ENCODE measurements at places on chromosomes 12 and 14.

- DNase-seq, result no peak
These were observed 104.0 kb downstream of the GPR135 start for GRCh38 chr14:59360923-59361794.

DNA sequence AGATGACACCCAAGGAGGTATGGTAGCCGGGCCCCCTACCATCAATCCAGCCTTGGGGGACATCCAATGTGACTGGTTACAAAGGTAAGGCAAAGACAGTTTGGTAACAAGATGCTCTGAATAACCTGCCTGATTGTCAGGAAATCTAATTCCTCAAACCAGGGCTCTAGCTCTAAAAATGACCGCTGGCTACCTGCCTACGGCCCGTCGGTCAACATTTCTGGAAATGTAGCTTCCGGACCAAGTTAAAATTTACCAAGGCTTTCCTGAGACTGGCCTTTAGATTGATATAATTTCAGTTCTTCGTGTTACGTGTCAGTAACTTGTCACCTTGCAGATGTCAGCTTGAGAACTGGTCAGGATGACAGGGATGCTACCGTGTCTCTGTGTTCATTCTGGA lies 34.2 kb upstream of the FOXN3 start:
- DNase-seq, result no peak

DNA sequence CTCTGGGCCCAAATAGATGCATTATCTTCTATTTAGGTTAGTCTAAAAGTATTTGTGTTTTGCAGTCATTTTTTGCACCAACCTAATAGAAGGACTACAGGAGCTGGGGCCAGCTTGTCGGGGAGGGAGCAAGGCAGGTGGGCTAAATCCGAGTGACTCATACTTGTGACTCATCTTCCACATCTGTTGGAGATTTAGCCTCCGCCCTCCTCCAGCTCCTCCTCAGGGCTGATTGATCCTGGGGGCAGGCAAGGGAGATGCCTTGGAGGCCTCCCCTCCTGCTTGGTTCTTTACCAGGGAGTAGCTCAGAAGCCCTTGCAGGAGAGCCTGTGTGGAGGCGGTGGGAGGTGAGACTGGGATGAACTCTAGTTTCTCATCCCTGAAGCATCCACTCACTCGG lies 27.9 kb downstream of the RHOF start:
- DNase-seq, result no peak

DNA sequence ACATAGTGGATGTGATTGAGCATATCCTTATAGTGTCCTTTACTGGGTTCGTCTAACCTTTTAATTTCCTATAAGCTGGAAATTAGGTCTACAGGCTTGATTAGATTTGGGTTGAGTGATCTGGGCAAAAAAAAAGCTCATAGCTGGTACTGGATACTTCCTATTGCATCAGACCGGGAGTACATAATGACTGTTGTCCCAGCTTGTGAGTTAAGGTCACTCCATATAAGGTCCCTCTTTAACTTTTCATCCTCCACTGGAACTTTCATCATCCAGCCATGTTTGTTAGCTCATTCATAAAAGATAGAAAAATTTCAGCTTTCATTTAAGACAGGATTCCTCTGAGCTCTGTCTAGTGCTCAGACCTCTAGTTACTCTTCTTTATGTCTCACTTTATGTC lies 80.8 kb downstream of the C14orf132 start:
- DNase-seq, result no peak

GRCh38 chr12:132439333-132439904 lies 50.5 kb upstream of the FBRSL1 start:
- no peak for DNase-seq

DNA sequence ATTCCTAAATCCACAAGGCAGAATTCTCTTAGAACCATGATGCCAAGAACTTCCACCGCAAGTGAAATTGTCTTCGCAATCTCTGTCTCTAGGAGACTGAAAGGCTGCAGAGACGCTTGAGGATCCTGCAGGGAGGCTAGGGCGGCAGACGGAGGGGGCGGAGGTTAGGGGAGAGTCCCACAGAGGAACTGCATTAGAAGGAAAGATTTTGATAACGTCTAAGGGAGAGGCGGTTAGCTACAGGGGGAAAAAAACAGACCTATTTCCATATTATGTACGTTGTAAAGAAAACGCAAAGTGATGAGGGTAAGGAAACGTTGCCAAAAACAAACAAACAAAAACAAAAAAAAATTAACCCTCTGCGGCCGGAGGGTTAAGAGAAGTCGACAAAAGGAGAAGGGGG lies 595 bp downstream of the KLHL28 start:
- peak; percentile 88 for DNase-seq

Measured in posterior vena cava (tissue), 2 donors.